Large intestine (tissue), 12 donors: ENCODE measurements at places on chromosomes 6 and 20.

- peak; percentile 83 for DNase-seq
- peaks cover 2% of the 10 kb centered on the region for H3K4me1 ChIP-seq
- H3K27ac ChIP-seq = no peak overlapping the region
- H3K27me3 ChIP-seq = no peaks in the 10 kb centered on the region
- H3K4me3 ChIP-seq = peak overlapping the region; percentile 43
These were observed 52.7 kb upstream of the ELMO2 start for GRCh38 chr20:46458866-46459750.

DNA sequence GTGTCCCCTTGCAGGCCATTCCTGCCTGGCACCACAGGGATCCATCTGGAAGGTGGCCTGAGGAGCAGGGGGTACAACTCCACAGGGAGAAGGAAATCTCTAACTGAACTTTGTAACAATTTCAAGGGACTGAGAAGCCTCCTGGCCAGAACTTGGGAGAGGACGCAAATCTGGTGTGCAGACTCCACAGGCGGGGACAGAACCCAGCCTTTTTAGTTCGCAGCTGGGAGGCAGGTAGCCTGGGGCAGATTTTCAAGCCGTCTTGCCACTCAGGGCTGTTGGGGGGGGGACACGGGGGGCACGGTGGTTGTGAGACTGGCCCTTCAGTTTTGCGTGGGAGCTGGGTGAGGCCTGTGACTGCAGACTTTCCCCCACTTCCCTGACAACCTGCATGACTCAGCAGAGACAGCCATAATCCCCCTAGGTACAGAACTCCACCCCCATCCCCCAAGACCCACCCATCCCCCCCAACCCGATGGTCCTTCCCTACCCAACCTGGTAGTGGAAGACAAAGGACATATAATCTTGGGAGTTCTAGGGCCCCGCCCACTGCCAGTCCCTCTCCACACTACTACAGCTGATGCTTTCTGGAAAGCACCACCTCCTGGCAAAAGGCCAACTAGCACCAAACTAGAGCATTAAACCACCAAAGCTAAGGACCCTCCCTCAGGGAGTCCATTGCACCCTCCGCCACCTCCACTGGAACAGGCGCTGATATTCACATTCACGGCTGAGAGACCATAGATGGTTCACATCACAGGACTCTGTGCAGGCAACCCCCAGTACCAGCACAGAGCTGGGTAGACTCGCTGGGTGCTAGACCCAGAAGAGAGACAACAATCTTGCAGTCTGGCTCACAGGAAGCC lies 3.0 kb upstream of the HUS1B start:
- H3K4me1 ChIP-seq = no peaks in the 10 kb centered on the region
- no peak overlapping the region for H3K27ac ChIP-seq
- no peaks in the 10 kb centered on the region for H3K27me3 ChIP-seq
- DNase-seq = no peak

DNA sequence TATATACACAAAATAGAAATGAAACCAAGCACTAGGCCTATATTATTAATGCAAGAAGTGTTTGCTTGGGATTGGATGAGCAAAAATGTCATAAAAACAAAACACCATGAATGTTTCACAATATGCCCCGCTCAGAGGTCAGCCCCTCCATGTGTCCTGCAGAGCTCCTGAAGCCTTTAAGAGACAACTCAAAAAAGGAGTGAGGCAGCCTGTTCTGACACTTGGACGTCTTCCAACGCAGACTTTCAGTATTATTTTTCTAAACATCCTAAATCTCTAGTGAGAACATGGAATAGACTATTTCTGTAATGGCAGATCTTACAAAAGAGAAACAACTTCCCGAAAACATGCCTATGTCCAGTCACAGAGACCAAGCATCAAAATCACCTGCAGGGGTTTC lies 322.6 kb downstream of the PRKN start:
- H3K4me3 ChIP-seq = no peak overlapping the region
- no peak overlapping the region for H3K27ac ChIP-seq
- no peaks in the 10 kb centered on the region for H3K36me3 ChIP-seq
- DNase-seq = no peak

GRCh38 chr6:90678049-90678779 lies 91.3 kb upstream of the MAP3K7 start:
- no peaks in the 10 kb centered on the region for H3K4me1 ChIP-seq
- H3K36me3 ChIP-seq = no peaks in the 10 kb centered on the region
- no peak overlapping the region for H3K27ac ChIP-seq
- DNase-seq = no peak
- no peak overlapping the region for H3K4me3 ChIP-seq
- H3K27me3 ChIP-seq = peaks cover 2% of the 10 kb centered on the region

DNA sequence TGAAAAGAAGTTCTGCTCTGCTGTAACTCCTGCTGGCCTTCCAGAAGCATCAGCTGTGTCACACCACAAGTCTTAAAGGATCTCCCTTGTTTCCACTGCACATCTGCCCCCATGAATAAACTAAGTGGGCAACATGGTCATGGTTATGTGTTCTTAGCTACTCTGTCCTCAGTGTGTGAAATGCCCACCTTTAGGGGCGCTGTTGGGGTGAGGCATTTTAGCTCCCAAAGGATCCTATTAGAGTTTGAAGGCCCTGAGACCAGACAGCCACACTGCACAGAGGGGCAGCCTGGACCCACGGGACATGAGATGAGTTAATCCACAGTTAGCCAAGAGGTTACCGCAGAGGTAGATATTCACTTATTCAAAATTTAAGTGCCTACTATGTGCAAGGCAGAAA lies 294.3 kb upstream of the QKI start:
- no peak overlapping the region for H3K27ac ChIP-seq
- DNase-seq = no peak
- H3K4me3 ChIP-seq = no peak overlapping the region
- no peaks in the 10 kb centered on the region for H3K4me1 ChIP-seq
- H3K27me3 ChIP-seq = no peaks in the 10 kb centered on the region

DNA sequence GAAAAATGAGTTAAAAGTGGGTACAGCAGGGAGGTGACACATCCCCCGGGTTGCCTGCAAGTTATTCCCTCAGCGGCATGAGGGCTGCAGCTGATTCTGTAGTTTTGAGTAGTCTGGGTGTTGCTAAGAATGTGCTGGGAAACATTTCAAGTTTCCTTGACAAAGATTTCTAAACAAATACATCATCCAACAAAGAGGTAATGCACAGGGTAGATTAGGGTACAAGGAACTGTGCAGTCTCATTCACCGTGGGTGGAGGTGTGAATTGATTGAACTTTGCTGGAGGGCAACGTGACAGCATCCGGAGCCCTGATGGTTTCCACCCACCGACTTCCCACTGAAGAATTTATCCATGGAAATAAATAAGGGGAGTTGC lies 21.8 kb downstream of the CASS4 start:
- no peaks in the 10 kb centered on the region for H3K4me1 ChIP-seq
- H3K27me3 ChIP-seq = no peaks in the 10 kb centered on the region
- H3K4me3 ChIP-seq = no peak overlapping the region
- no peaks in the 10 kb centered on the region for H3K36me3 ChIP-seq
- no peak overlapping the region for H3K27ac ChIP-seq
- no peak for DNase-seq

DNA sequence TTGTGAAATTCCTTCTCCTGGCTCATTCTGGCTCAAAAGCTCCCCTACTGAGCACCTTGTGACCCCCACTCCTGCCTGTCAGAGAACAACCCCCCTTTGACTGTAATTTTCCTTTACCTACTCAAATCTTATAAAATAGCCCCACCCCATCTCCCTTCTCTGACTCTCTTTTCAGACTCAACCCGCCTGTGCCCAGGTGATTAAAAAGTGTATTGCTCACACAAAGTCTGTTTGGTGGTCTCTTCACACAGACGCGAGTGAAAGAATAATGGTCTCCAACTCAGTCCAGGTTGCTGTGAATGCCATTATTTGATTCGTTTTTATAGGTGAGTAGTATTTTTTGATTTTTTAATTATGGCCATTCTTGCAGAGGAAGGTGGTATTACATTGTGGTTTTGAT lies 414.1 kb upstream of the FKBP1C start:
- no peak overlapping the region for H3K4me3 ChIP-seq
- no peaks in the 10 kb centered on the region for H3K36me3 ChIP-seq
- H3K4me1 ChIP-seq = no peaks in the 10 kb centered on the region

DNA sequence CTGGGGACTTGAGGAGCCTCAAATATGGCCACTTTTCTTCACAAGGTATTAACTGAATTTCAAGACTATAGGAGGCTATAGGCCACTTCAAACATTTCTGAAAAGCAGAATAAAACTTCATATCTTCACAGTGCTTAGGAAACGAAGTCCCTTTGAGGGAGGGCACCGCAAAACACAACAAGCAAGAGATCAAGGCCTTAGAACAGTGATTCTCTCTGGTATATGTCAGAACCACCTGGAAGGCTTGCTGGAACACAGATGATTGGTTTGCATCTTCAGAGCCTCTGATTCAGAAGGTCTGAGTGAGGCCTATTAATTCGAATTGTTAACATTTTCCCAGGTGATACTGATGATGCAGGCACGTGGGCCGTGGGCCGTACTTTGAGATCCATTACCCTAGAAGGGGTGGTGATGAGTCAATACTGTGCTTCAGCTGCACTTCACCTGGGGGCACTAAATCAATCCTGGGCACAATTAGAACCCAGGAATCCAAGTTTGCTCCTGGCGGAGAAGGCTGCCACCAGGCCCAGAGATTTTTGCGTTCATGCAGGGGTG lies 10.7 kb downstream of the SUN5 start:
- no peak overlapping the region for H3K4me3 ChIP-seq
- no peaks in the 10 kb centered on the region for H3K4me1 ChIP-seq
- DNase-seq = no peak
- no peaks in the 10 kb centered on the region for H3K36me3 ChIP-seq

DNA sequence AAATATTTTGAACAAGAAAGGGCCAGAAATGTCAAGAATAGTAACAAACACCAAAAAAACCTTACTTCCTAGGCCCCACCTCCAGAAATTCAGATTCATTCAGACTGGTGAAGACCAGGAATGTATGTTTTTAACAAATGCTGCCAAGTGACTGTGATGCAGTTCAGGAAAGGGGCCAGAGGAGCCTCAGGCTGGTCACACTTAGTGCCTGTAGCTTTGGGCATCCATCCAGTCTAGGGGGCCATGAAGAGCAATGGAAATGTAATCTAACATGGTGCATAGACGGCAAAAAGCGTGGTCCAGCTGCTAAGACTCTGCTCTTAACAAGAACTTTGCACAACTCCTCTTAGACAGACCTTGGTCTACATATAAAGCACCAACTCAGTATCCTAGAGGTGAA lies 7.1 kb downstream of the GJA1 start:
- H3K27me3 ChIP-seq = no peaks in the 10 kb centered on the region
- no peak overlapping the region for H3K4me3 ChIP-seq
- H3K4me1 ChIP-seq = peaks cover 2% of the 10 kb centered on the region
